LoVo (cell line): ENCODE measurements at places on chromosomes 5 and 9.

GRCh38 chr5:138353560-138354080 is 1.1 kb downstream of the KDM3B start:
- DNase-seq = no peak

- DNase-seq = peak; percentile 58
These were observed 76.2 kb upstream of the PTPN3 start for GRCh38 chr9:109574061-109574882.

GRCh38 chr9:95082401-95083084 is 235.0 kb downstream of the FANCC start:
- no peak for DNase-seq

GRCh38 chr9:18638371-18639249 is 164.7 kb downstream of the ADAMTSL1 start:
- no peak for DNase-seq

GRCh38 chr9:108549184-108549583 is 306.6 kb downstream of the ACTL7B start:
- no peak for DNase-seq
